Stimulated activated effector memory CD8-positive, alpha-beta T cell treated with anti-CD3 and anti-CD28 coated beads, Interleukin-12 subunit alpha, Interleukin-12 subunit beta, amount 100 ng/mL, for 72 hours (primary cell): ENCODE measurements at places on chromosomes 1 and 21.

GRCh38 chr1:200081151-200081968, 53.9 kb downstream of the NR5A2 start:
- no peak for DNase-seq

- DNase-seq, result no peak
Measured at GRCh38 chr21:41477641-41478318, 30.2 kb downstream of the TMPRSS2 start.

- DNase-seq, result no peak
Measured at GRCh38 chr1:47703156-47703825, 265.4 kb downstream of the FOXD2 start.

DNA sequence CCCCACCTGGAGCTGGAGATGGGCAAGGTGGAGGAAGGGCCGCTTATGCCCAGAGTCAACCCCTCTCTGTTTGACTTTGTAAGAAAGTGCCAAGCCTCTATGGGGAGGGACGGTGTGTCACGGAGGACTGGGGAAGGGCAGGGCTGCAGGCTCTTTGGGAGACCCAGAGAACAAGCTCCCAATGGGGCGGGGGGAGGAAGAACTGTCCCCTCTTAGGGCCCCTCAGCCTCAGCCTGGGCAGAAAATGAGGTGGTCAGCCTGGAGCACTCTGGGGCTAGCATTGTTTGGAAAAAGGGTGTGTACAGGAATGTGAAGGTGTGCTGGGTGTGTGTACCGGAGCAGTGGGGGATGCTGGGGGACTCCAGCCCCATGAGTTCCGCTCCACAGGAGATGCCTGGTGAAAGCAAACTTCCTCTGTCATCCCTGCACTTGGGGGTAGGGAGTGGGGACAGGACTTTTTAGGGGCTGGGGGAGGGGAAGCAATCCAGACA, 1.2 kb upstream of the INAVA start:
- no peak for DNase-seq

DNA sequence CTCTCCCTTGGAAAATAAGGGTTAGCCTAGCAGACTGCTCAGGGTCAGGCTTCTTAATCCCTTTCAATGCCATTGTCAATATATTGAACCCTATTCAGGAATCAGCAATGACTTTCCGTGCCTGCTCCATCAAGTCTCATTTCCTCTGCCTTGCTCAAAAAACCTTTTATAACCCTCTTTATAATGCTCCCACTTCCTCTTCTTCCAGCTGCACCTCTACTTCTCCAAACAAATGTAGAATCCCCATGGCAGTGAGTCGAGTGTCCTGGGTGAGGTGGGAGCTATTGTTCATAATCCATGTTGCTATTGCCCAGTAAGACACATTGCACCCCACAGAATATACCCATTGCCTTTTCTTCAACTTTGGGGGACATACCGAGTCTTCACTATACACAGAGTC, 58.6 kb downstream of the OLIG1 start:
- DNase-seq, result no peak

DNA sequence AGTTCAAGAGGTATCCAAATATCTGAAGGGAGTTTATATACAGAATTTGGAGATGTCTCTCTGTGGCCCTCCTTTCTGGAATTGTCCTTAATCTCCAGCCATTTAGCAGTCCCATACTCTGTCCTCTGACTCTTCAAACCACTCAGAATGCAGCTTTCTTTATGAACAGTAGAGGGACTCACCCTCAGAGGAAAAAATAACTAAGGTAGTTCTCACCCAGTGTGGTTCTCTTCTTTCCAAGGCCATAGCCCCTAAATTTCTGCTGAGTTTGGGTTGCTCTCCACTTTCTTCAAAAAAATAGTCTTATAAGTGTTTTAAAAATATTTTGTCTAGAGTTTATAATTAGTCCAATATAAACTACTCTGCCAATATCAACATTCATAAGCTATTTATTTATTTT, 369.7 kb downstream of the MATN1 start:
- DNase-seq, result peak; percentile 7

DNA sequence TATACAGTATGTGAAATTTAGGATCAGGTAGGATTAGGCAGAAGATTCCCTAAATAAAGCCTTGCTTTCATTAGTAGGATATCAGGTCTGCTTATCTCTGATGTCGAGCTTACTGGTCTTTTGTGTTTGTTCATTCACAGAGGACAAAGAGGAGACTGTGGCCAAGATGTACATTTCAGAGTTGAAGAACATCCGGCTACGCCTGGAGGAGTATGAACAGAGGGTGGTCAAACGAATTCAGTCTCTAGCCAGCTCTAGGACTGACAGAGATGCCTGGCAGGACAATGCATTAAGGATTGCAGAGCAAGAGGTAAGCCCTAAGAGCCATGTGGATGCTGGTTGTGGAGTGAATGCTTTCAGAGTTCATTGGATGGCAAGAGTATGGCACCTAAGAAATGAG, 106.2 kb downstream of the MACF1 start:
- no peak for DNase-seq

- no peak for DNase-seq
Measured at GRCh38 chr1:24443241-24443656, 27.6 kb downstream of the NIPAL3 start.

DNA sequence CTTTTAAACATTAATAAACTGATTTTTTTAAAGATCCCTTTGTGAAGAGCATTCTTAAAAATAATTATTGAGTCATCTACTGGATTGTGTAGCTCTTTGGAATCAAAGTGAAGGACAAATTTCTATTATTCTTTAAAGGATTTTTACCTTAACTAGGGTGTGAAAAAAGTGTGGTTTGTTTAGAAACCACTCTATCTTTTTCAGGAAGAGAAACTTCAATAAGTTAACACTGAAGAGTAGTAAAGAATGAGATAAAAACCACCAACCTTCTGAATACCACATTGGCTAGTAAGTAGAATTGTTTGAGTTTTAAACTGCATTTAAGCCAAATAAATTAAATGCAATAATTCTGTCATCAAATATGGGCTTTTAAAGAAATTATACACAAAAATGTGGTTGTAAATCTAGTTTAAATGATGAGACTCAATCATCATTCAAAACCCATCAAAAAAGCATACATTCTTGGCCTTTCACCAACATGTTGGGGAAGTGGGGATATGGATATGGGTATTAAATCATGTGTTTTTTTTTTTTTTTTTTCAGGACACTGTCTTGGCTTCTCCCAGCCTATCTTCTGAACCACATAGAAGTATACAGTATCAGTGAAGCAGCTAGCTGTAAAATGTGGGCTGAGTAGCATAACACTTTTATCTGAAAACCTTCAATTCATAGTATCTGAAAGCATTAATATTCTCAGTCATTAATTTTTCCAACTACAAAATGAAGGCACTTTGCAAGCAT, 4.8 kb downstream of the S1PR1 start:
- DNase-seq, result no peak

DNA sequence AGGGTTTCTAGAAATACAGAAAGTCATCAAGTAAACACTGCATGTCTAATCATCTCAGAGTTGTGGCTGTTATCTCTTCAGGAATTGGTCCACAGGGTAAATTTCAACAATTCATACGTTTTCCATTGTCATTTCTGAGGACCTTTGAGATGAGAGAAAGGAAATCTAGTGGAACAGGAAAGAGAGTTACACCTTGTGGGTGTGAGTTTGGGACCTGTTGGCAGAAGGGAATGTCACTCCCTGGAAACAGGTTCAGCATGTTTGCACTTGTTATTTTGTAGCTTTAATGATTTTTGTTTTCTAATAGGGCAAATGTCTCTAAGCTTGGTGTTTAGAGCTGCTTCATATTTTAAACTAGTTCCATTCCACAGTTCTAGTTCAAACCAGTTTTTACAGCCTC, 5.6 kb downstream of the TMEM167B start:
- DNase-seq, result no peak

DNA sequence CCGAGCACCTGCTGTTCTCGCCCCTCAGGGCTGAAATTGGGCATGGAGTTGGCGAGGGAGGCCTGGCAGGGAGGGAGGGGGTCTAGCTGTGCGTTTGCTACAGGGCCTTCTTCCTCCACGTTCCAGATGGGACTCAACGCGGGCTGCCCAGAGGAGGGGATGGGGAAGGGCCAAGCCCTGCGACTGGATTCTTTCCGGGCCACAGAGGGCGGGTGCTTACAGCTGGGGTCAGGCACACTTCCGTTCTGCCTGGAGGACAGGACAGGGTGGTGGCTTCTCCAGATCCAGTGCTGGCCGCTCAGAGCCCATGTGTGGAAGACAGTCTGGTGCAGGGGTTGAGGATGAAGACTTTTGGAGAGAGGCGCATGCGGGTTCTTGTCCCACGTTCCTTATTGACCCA, 90.0 kb downstream of the EDEM3 start:
- no peak for DNase-seq

GRCh38 chr1:30818568-30819243, 61.1 kb upstream of the LAPTM5 start:
- DNase-seq, result no peak

GRCh38 chr1:206672844-206673758, 11.6 kb upstream of the MAPKAPK2 start:
- no peak for DNase-seq

DNA sequence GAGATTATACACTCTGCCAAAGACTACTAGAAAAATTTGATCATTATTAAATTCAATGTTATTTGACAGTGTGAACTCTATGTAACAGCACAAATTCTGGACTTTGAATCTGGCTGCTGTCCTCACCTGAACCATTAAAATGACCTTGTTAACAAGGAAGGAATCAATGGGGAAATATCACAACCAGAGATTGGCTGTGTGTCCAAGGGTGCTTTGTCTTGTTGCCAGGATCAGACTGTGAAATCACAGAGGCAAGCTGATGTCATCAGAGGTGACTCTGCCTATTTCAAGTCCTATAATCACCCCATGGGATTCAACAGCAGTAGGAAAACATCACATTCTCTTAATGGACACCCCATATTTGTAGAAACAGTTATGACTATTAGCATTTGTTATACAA, 46.8 kb downstream of the ADAMTS5 start:
- DNase-seq, result no peak

DNA sequence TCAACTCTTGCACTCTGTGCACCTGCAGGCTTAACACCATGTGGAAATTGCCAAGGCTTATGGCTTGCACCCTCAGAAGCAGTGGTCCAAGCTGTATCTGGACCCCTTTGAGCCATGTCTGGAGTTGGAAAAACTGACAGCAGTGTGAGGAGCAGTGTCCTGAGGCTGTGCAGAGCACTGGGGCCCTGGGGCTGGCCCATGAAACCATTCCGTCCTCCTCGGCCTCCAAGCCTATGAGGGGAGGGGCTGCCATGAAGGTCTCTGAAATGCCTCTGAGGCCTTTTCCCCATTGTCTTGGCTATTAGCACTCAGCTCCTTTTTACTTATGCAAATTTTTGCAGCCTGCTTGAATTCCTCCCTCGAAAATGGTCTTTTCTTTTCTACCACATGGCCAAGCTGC, 126.7 kb downstream of the DISC1 start:
- DNase-seq, result no peak

GRCh38 chr1:30765556-30766434, 8.2 kb upstream of the LAPTM5 start:
- DNase-seq, result no peak
